ENCODE measurements at places on chromosomes 11 and 22. TPM values are rescaled to one million over a fixed set of nuclear protein-coding genes. Genes with fewer than 3 reads are reported as not detected.

GRCh38 chr11:114496915-114497314 lies 57.6 kb downstream of the REXO2 start:
- H3K4me3 ChIP-seq, result no peak overlapping the region
- no peaks in the 10 kb centered on the region for H3K27me3 ChIP-seq
- H3K27ac ChIP-seq, result no peak overlapping the region
- no peak for DNase-seq
- no peaks in the 10 kb centered on the region for H3K4me1 ChIP-seq

GRCh38 chr22:24503137-24503842 lies 8.2 kb downstream of the UPB1 start:
- no peak for DNase-seq
- no peaks in the 10 kb centered on the region for H3K27me3 ChIP-seq
- H3K36me3 ChIP-seq, result no peaks in the 10 kb centered on the region
- H3K4me3 ChIP-seq, result no peak overlapping the region
- no peaks in the 10 kb centered on the region for H3K4me1 ChIP-seq
- H3K27ac ChIP-seq, result no peak overlapping the region

- DNase-seq, result no peak
- no peak overlapping the region for H3K27ac ChIP-seq
- no peaks in the 10 kb centered on the region for H3K36me3 ChIP-seq
- no peak overlapping the region for H3K4me3 ChIP-seq
Measured at GRCh38 chr22:49789289-49790141, 38.2 kb downstream of the BRD1 start.

Gene BCO2
- total RNA-seq, result 0.59 TPM

Data from pancreas (tissue), 10 donors.